Fibroblast of skin of back (primary cell): ENCODE measurements at places on chromosomes 12 and 14.

- DNase-seq = no peak
These were observed 439.1 kb downstream of the FOXG1 start for GRCh38 chr14:29205658-29206057.

- no peak for DNase-seq
These were observed 14.9 kb upstream of the FKBP11 start for GRCh38 chr12:48940181-48940580.

GRCh38 chr14:76329154-76329928, 46.6 kb upstream of the ESRRB start:
- no peak for DNase-seq

DNA sequence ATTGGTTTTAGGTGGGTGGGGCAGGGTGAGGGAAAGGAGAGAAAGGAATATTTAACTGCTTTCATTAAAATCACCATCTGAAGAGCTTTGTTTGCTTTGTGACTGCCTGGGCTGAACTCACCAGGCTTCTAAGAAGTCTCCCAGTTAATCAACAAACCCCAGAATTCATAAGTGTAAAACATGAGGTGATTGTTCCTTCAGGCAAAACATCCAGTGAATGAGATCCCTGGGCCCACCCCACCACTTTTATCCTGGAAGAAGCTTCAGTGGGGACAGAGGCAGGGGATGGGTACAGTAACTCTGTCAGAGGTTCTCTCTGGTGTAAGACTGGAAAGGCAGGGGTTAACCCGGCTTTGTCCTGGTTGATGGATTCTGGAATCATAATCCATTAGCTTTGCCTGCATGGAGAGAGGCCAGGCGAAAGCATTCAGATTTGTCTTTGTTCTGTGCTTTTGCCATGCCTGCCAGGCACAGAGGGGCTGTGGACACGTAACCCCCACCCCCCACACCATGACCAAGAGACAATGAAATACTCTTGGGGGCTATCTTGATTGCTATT, 16.7 kb downstream of the PDE1B start:
- no peak for DNase-seq

DNA sequence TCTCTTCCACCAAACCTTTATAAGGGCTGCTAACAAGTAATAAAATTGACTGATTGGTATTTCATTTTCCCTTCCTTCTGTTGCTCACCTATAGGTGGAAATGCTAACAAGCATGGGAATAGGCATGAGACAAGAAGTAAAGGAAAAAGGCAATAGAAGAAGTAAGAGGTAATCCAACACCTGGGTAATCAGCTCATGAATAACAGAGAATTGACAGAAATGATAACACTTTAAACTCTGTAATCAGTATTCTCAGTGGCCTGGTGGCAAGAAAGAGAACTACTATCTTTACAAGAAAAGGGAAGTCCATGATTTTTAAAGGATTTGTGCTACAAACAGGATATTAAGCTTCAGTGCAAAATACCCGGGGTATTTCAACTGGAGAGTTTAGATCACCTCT, 737.8 kb downstream of the RERGL start:
- no peak for DNase-seq

DNA sequence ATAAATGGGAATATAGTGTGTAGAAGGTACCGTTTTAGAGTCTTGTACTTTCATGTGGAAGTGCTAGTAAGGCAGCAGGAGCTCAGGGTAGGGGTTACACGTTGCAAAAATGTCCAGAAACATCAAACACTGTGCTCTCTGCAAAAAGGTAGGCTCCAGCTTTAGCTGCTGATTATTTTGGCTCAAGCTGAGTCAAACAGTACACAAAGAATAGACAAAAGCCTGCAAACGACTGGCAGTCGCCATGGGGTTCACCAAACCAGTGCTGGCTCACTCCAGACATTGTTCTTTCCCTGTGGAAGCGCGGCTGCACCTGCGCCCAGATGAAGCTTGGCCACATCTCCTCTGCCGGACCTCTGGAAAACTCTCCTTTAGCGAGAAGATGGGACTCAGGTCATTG, 45.3 kb upstream of the NAA30 start:
- no peak for DNase-seq

DNA sequence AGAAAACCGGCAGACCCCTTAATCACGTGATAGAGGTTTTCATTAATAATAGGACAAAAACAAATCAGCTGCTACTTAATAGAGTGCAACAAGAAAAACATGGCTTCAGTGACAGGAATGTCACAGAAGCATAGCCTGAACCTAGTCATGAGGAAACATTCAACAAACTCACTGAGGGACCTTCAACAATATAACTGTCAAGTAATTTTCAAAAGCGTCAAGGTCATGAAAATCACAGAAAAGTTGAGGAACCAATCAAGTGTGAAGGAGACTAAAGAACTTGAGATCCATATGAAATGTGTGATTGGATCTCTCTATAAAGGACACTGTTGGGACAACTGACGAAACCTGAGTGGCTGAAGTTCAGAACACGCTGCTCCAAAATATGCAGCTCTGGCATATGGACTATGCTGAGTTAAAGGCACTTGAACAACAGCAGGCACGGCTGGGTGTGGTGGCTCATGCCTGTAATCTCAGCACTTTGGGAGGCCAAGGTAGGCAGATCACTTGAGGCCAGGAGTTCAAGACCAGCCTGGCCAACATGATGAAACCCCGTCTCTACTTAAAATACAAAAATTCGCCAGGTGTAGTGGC, 16.3 kb downstream of the NDUFA12 start:
- no peak for DNase-seq

- no peak for DNase-seq
These were observed 2.1 kb downstream of the KRT84 start for GRCh38 chr12:52383331-52383730.

- DNase-seq = peak; percentile 44
These were observed 36.5 kb downstream of the FOS start for GRCh38 chr14:75315144-75315543.

DNA sequence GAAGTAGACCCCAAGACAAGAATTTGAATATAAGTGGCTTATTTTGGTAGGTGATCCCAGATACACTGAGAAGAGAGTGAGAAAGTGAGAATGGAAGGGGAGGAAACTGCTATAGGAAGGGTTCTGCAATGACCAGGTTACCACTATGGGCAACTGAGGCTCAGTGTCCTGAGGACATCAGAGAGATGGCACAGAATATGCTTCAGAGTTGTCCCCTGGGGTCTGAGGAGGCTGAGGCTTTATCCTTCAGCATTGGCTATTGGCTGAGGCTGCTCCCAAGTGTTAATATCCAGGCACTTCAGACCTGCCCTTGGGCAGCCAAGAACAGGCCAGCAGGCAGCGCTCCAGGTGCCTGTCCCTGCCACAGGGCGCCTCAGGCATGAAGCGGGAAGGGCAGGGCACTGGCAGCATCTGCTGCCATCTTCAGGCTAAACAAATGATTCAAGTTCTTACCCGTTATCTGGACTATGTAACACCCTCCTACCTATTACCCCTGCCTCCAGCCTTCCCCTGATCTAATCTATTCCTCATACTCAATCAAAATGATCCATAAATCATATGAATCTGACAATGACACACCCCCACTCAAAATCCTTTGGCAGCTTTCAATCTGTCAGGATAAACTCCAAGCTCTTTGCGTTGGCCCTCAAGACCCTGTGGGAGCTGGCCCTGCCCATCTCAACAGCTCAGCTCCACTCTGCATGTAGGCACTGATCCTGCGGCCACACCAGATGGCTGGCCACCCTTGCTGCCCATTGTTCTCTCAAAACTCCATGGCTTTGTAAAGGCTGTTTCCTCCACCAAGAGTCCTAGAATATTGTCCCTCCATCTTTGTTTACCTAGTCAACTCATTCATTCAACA, 42.4 kb downstream of the CKAP4 start:
- no peak for DNase-seq

DNA sequence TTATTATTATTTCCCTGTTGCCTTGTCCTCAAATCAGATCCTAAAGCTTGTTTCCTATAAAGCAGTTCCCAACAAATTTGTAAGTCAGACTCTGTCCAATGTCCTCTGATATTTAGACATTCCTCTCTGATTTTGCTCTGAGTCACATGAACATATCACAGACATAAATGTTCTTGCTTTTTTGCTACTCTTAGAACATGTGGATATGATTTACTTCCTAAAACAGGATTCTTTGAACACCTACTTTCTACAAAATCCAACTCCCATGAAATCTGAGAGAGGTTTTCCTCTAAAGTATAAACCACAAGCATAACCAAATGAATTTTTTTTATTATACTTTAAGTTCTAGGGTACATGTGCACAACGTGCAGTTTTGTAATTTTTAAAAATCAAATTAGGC, 181.3 kb upstream of the SLC38A2 start:
- peak; percentile 76 for DNase-seq

GRCh38 chr14:103081951-103082350, 2.1 kb upstream of the LBHD2 start:
- DNase-seq = no peak

DNA sequence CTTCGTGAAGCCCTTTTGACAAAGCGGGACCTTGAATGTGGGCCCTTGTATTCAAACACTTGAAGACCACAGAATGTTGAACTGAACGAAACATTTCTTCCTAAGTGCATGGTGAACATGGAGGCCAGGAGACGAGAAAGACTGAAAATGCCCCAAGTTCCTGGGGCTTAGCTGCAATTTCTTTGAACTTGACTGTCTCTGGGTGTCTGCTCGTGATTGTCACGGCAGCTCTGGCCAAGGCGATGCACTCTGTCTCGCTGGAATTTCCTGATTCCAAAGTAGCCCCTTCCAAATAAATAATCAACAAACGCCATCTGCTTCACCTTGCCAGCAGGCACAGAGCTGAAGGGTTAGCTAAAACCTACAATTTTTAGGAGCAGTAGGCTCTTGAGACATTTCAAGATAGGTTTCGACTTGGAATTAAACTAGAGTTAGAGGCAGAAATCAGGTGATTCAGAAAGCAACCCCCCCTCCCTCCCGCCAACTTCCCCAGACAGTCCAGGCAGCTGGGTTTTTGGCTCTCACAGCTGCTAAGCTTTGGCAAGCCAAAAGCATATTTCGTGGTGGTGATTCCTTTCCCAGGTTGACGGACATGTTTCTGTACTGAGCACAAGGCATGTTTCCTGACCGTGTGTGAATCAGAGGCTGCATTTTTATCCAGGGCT, 13.5 kb upstream of the IRF2BPL start:
- peak; percentile 89 for DNase-seq

GRCh38 chr12:84913129-84913515, 523 bp upstream of the SLC6A15 start:
- DNase-seq = no peak

- DNase-seq = no peak
These were observed 38.9 kb downstream of the GPR65 start for GRCh38 chr14:88043529-88044443.

DNA sequence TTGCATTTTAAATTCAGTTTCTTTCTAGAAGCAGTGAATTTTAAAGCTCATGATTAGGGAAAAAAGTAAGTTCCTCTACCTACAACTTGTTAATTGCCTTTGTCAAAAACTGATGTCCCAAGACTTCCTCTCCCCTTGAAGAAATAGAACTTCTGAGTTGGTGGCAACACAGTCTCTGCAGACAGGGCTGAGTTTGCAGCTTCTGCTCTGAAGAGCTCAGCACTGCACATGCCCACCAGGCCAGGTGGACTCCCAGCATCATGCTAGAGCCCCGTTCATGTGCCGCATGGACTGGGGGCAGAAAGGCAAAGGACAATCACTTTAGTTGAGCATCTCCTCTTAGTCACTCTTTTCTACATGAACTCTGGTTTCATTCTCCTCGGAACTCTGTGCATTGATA, 620.1 kb downstream of the VRK1 start:
- no peak for DNase-seq

DNA sequence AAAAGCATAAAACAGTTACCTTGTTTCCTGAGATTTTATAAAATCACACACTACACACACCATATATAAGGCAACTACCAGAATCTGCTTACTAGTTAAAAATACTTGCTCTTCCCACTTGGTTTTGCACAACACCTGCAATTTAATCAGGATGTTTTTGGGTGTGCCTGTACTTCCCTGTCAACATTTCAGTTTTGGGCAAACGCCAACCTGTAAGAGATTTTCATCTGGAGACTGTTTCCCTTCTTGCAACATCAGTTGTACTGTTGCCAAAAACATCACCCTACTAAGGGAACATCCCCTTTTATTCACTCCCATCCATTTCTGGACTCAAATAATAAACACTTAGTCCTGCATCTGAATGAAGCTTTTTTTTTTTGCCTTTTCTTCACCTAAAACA, 172.3 kb downstream of the DUSP6 start:
- peak; percentile 34 for DNase-seq

- no peak for DNase-seq
These were observed 14.9 kb upstream of the RESF1 start for GRCh38 chr12:31944299-31944698.

DNA sequence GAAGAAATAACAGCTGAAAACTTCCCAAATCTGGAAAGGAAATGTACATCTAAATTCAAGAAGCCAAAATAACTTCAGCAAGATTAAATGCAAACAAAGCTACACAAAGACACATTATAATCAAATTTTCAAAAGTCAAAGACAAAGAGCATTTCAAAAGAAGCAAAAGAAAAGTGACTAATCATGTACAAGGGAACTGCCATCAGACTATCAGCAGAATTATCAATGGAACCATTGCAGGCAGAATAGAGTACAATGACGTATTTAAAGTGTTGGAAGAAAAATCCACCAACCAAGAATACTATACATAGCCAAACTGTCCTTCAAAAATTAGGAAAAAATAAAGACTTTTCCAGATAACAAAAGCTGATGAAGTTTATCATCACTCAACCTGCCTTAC, 147.5 kb downstream of the NELL2 start:
- no peak for DNase-seq

- DNase-seq = no peak
These were observed 3.2 kb downstream of the CORO1C start for GRCh38 chr12:108727868-108728735.

GRCh38 chr12:22046968-22047390, 961 bp downstream of the CMAS start:
- DNase-seq = peak; percentile 4

GRCh38 chr12:625998-626397, 37.2 kb downstream of the NINJ2 start:
- DNase-seq = no peak

GRCh38 chr12:46717868-46718267, 107.9 kb downstream of the SLC38A4 start:
- DNase-seq = no peak

DNA sequence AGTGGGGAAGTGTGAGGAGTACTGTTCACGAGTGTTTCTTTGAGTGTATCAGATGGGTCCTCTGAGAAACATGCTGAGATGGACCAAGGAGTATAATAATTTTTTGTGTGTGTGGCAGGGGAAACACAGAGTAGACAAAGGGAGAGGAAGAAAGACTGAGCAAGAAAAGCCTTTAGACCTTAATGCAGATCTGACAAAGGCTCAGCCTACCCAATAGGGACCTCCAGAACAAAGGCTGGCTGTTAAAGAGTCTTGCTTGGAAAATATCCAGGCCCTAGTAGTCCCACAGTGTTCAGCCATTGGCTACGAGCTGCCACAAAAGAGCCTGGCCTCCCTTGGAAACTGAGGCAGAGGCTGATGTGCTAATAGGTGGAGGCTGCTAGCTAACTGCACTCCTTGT, 13.5 kb downstream of the COQ5 start:
- no peak for DNase-seq

GRCh38 chr14:76844223-76844622, 18.0 kb downstream of the LRRC74A start:
- DNase-seq = peak; percentile 41

- no peak for DNase-seq
These were observed 581 bp downstream of the CD69 start for GRCh38 chr12:9760120-9760519.
